Right renal cortex interstitium (tissue), 3 donors: ENCODE measurements at places on chromosomes 5 and 9. TPM values are rescaled to one million over a fixed set of nuclear protein-coding genes. Genes with fewer than 3 reads are reported as not detected.

The COL23A1 gene
- polyA plus RNA-seq = 4.8 TPM

The PDE8B gene
- 5.7 TPM for polyA plus RNA-seq

The NIM1K gene
- polyA plus RNA-seq = 0.61 TPM

The GCNT4 gene
- 13.3 TPM for polyA plus RNA-seq

The SHB gene
- 17.5 TPM for polyA plus RNA-seq

The TYRP1 gene
- polyA plus RNA-seq = 1.1 TPM

The RNF208 gene
- 5.2 TPM for polyA plus RNA-seq

The CHSY3 gene
- polyA plus RNA-seq = 4.6 TPM

The NRARP gene
- polyA plus RNA-seq = 5.3 TPM

The PCDHA1 gene
- polyA plus RNA-seq = not detected

The CXCL14 gene
- 18.4 TPM for polyA plus RNA-seq

The FOXD4 gene
- polyA plus RNA-seq = 0.45 TPM

The APBA1 gene
- polyA plus RNA-seq = 17.6 TPM

The SNAPC4 gene
- polyA plus RNA-seq = 9.5 TPM

The FOXD4L5 gene
- 0.10 TPM for polyA plus RNA-seq

The ADAMTS2 gene
- polyA plus RNA-seq = 9.4 TPM

The KIAA1958 gene
- polyA plus RNA-seq = 13.6 TPM

The RNF14 gene
- 69.5 TPM for polyA plus RNA-seq

The ARID3C gene
- polyA plus RNA-seq = 0.21 TPM

The SFXN1 gene
- 50.1 TPM for polyA plus RNA-seq

The GARIN3 gene
- not detected for polyA plus RNA-seq

The FBN2 gene
- polyA plus RNA-seq = 90.7 TPM

The GTF2H2C gene
- 29.8 TPM for polyA plus RNA-seq

The RNF183 gene
- 5.2 TPM for polyA plus RNA-seq

The TRMT10B gene
- 14.5 TPM for polyA plus RNA-seq

The PRXL2C gene
- polyA plus RNA-seq = 8.7 TPM

The CCDC192 gene
- 0.95 TPM for polyA plus RNA-seq

The WDR31 gene
- 7.2 TPM for polyA plus RNA-seq

The PCDHB14 gene
- 8.5 TPM for polyA plus RNA-seq

The MLANA gene
- polyA plus RNA-seq = 1.1 TPM

The PKD2L2 gene
- polyA plus RNA-seq = not detected

The DMRT3 gene
- polyA plus RNA-seq = 1.6 TPM

The DCP2 gene
- polyA plus RNA-seq = 39.8 TPM

The LCN15 gene
- not detected for polyA plus RNA-seq
